ENCODE measurements at places on chromosomes 7 and 10.

DNA sequence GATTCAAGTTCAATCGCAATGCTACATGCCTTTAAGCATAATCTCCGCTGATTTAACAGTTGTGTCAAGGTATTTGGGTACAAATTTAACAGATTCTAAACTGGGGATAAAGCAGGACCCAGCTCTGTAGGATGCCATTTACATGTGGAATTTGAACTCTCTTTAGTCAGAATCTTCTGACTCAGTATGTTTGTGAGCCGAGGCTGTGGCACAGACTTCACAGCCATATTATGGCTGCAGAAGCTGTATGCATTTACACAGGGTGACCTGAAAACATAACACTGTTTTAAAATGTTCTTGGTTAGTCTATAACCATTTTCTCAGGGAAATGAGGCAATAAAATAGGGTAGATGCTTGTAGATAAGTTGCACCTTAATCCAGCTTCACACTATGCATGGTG lies 8.7 kb downstream of the PDLIM1 start:
- no peak for DNase-seq

GRCh38 chr7:33509206-33509605 lies 379.8 kb downstream of the BBS9 start:
- no peak for DNase-seq

GRCh38 chr7:149856583-149856982 lies 17.2 kb upstream of the ATP6V0E2 start:
- DNase-seq, result no peak

DNA sequence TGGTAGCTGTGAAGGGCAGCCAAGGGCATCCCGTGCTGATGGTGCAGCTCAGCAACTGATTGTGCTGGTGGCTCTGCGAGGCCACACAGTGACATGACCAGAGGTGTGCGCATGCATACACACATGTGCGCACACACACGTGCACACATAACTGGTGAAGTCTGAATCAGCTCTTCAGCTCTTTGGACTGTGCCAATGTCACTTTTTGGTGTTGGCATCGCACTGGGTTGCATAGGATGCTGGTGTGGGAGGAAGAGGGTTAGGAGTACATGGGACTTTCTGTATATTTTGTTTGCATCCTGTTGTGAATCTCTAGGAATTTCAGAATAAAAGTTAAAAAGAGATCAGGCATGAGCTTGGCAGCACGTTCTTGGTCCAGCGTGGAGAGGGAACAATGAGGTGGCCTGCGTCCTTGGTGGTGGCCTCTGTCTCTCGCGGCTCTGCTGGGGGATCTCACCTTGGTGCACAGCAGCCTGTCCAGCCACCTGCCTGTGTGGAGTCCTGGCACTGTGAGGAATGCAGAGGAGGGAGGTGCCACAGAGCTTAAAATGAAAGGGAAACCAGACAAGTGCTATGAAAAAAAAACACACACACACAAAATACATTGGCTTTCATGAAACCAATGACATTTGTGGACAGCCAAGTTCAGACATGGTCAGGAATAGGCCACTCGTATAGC lies 124.0 kb downstream of the TRRAP start:
- peak; percentile 48 for DNase-seq

GRCh38 chr10:96789571-96790108 lies 42.5 kb upstream of the LCOR start:
- no peak for DNase-seq

DNA sequence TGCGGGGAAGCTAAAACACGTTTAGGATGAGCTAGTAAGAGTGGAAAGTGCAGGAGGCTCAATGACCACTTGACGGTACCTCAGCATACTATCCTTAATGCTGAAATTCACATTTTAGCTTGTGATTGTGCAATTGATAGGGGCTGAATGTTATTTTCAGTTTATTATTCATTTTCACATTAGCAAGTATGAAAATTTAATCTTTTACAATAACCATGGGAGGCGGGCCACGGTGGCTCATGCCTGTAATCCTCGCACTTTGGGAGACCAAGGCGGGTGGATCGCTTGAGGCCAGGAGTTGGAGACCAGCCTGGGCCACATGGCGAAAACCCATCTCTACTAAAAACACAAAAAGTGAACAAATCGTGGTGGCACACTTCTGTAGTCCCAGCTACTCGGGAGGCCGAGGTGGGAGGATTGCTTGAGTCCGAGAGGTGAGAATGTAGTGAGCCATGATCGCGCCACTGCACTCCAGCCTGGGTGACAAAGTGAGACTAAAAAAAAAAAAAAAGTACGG lies 22.0 kb upstream of the ANLN start:
- DNase-seq, result no peak

DNA sequence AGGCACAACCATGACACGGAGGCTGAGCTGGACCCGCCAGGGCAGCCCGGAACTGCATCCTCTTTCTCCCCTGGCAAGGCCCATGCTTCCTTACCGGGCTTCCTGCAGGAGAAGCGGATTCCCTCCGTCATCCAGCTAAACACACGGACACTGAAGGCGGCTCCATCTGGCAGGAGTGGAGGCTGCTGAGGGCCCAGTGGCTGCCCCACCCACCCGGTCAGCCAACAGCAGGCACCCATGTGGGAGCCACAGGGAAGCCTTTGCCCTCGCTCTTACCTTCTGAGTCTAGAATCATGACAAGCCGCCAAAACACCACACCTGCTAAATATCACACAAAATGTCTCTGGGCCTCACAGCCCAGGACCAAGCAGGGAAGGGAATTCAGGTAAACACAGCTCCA lies 321.6 kb upstream of the RNF32 start:
- DNase-seq, result no peak

- no peak for DNase-seq
Measured at GRCh38 chr10:90313576-90314325, 544.1 kb downstream of the HTR7 start.

GRCh38 chr10:11886138-11886474 lies 63.0 kb downstream of the PROSER2 start:
- DNase-seq, result no peak

DNA sequence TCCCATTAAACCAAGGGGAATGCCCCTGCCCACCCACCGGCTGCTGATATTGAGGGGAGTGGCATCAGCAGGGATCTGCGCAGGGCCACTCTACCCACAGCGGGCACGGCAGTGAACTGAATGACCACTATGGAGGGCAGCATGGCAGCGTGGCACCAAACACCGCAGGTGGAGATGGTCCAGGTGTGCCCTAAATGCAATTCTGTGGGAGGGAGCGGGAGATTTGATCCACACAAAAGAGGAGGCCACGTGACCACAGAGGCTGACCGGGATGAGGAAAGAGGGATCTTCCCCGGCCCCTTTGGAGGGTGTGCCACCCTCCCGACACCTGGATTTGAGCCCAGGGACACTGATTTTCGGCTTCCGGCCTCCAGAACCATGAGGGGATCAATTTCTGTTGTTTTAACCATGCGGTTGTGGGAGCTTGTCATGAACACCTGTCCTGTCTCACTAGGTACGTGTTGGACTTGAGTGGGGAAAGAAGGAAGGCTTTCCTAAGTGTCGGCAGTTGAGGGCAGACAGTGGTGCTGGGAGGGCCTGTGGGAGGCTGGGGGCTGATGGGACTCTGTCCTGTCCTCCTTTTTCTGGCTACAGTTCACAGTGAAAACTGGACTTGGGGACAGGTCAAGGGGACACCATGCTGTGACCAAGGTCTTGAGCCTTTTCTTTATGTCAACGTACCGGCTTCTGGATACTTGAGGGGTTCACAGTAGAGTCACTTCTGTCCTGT lies 66.1 kb downstream of the CFAP46 start:
- DNase-seq, result peak; percentile 39
